ENCODE measurements at places on chromosomes 7 and 10.

- no peak for DNase-seq
These were observed 82.9 kb downstream of the MAD1L1 start for GRCh38 chr7:2149672-2150444.

DNA sequence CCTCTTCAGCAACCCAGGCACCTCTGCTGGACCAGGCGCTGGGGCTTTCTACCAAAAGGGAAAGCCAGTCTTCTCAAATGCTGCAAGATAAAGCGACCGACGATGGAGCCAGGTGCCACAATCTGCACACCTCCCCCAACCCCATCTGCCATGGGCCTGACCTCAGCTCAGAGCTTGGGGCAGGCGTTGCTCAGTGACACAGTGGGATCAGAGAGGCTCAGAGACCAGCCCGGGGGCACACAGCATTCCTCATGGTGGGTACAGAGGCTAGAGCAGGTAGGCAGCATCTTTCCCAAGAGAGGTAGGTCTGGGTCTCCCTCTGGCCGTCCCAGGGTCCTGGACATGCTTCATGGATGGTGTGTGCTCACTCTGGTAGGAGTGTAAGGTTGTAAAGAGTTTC lies 56.3 kb downstream of the ZMIZ1 start:
- DNase-seq = no peak

DNA sequence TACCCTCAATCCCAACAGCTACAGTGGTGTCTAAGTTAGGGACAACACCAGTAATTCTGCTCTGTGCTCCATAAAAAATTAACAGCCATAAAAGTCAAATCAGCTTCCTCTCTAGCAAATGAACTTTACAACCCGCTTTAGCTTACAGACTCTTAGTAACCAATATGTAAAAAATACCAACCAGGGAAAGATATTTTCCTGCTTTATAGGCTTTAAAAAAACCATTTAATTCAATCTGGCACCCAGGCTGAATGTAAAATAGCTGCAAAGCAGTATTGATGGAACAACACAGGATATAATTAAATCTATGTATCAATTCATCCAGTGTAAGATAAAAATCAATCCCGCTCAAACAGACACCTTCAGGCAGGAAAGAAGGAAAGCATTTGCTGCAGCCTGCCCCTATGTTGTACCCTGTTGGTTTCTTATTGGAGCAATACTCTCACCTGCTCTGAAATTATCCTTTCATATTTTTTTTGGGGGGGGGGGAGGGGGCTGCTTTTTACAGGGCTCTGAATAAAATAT lies 98.6 kb downstream of the NXPH1 start:
- no peak for DNase-seq

DNA sequence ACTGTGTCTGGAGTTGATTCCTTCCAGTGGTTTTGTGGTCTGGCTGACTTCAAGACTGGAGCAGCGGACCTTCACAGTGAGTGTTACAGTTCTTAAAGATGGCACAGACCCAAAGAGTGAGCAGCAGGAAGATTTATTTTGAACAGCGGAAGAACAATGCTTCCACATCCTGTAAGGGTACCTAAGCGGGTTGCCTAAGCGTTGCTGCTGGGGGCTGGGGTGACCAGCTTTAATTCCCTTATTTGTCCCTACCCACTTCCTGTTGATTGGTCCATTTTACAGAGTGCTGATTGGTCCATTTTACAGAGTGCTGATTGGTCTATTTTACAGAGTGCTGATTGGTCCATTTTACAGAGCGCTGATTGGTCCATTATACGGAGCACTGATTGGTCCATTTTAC lies 13.2 kb downstream of the AKR1B15 start:
- DNase-seq = no peak

DNA sequence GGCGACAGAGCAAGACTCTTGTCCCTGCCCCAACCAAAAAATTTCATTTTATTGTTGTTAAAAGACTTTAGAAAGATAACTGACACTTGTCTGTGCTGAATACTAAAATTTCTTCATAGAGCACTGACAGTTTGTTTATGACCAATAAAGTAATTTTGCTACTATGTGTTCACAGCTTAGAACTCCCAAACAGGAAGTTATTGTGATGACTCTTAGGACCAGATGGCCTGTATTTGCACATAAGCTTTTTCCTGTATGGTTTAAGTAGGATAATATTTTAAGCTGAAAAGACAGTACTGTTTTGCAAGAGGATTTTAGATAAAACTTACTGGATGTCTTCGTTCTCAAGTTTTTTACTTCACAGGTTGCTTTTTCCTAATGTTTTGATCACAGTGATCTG lies 80.7 kb downstream of the MMRN2 start:
- no peak for DNase-seq

DNA sequence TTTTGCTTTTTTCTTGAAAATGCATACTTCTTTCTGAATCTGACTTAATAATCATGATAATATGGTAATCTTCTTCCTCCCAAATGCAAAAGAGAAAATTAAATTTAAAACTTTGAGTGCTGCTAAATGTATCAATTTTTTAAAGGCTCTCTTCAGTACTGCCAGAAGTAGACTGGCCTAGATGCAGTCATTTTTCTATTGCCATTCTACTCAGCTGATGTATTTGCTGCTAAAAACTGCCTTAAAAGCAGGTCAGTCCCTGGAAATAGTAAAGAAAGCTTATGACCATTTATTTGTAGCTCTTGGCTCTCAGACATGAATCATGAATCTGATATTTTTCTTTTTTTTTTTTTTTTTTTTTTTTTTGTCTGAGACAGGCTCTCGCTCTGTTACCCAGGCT lies 28.5 kb downstream of the NAPEPLD start:
- DNase-seq = no peak

DNA sequence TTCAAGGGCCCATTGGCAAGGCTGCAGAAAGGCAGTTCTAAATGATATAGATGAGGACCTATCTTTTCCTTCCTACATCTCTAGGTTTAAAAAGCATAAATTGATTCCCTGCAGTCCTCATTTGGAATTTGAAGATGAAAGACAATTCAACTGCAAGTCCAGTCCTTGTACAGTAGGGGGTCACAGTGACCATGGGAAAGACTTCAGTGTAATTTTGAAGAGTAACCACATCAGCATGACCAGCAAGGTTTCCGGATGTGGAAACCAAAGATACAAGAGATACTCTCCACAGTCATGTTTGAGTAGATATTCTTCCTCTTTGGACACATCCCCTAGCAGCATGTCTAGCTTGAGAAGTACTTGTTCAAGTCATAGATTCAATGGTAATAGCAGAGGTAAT lies 539.3 kb upstream of the TEX47 start:
- no peak for DNase-seq

DNA sequence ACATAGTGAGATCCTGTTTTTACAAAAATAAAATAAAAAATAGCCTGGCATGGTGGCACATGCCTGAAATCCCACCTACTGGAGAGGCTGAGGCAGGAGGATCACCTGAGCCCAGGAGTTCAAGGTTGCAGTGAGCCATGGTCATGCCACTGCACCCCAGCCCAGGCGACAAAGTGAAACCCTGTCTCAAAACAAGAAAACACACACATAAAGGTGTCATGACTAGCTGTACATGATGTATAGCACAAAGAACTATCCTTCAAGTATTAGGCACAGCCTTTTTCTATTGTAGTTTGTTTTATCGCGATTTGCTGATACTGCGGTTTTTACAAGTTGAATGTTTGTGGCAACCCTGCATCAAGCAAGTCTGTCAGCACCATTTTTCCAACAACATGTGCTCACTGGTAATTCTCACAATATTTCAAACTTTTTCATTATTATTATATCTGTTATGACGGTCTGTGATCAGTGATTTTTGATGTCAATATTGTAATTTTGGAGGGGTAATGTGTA lies 11.5 kb upstream of the SNX13 start:
- no peak for DNase-seq

DNA sequence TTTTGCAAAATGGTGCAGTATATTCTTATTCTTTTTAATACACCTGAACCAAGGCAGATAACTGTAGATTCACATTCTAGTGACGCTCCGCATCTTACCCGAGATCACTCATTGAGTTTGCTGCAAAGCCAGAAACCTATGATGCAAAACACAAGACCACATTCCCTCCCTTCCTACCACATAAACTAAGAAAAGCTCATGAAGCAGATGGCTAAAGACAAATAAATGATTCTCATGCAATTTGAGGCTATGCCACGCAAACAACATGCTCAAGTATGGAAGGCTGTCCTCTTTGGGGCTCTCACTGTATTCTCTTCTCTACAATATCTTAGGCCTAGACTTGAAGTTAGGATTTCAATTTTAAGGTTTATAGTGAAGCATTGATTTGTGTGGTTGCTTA lies 95.0 kb upstream of the BMPER start:
- DNase-seq = no peak

GRCh38 chr7:147539685-147540084 lies 1050.9 kb upstream of the C7orf33 start:
- no peak for DNase-seq

GRCh38 chr7:29306319-29306991 lies 111.9 kb downstream of the CHN2 start:
- DNase-seq = no peak

- no peak for DNase-seq
These were observed 155.4 kb downstream of the TWIST1 start for GRCh38 chr7:18962031-18962430.

DNA sequence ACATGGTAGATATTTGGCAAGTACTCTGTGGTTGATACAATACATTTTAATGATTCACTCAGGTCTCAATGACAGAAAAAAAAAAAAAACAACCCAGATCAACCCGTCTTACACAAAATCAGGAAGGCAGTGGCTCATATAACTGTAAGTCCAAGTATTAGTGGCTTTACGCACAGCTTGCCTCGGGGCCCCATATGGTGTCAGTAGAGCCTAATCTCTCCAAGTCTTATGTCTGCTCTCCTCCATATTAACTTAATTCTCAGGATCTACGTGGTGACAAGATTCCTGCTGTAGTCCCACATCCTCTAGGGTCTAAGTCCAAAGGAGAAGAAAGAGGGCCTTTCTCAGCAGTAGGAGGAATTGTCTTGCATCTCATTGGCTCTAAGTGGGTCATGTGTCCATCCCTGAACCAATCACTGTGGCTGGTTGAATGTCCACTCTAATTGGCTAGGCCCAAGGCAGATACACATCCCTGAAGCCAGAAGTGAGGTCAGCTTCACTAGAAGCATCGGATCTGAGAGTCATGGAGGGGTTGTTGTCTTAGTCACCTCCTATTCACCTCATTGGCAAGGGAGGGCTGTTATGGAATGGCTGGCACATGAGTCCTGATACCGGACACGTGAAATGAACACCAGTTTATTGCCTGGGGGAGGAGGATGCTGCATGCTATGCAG lies 20.5 kb upstream of the PLPP4 start:
- no peak for DNase-seq

DNA sequence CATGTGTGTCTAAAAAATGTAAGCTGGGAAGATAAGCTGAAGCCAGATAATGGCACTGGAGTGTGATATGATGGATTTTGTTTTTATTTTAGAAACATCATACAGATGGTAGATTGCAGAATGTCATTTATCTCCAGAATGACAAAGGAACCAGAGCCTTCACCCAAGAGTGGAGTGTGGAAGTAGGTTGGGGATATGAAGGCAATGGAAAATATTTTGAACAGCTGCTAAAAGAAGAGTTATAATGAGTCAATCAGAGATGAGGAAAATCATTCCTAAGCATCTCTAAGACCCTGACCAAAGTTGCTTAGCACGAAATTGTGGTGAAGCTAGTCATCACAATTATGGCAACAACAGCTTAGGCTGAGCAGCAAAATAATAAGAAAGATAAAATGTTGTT lies 39.8 kb upstream of the POM121L12 start:
- DNase-seq = no peak

- no peak for DNase-seq
These were observed 649.0 kb upstream of the ANKRD30A start for GRCh38 chr10:36476399-36476798.

GRCh38 chr10:84497978-84498377 lies 169.6 kb downstream of the CCSER2 start:
- DNase-seq = no peak

DNA sequence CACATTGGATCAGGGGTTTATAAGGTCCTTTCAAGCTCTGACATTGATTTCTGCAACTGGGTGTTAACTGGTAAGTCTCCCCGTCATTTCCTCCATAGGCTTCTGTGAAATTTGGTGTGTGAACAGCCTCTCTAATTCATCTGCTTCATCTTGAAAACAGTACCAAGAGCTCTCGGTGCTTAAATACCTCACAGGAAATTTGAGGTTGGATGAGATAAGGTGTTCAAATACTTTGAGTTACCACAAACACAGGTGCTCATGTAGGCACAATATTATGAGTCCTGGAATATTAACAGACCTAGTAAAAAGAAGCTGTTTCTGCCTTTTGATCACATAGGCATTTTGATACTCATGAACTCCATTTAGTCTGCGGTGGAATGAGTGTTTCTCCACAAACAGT lies 85.2 kb downstream of the RTKN2 start:
- DNase-seq = no peak

DNA sequence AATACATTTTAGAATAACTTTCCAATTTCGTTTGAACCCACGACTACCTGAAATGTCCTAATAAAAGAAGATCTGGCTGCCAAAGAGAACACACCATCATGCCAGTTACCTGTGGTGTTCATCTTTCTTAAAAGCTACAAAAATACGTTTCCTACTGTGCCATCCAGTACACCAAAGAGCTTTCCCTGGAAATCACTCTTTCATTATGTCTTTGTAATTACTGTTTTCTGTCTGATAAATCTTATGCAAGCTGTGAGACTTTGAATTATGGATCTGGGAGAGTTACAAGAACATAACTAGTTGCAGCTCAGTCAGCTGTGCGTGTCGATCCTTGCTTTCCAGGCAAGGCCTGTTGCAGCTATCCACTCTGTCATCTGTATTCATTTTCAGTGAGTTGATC lies 12.5 kb upstream of the POM121L12 start:
- no peak for DNase-seq

- DNase-seq = no peak
These were observed 115.2 kb downstream of the EBF3 start for GRCh38 chr10:129848696-129849451.

GRCh38 chr7:12211711-12212485 lies 804 bp downstream of the TMEM106B start:
- no peak for DNase-seq

DNA sequence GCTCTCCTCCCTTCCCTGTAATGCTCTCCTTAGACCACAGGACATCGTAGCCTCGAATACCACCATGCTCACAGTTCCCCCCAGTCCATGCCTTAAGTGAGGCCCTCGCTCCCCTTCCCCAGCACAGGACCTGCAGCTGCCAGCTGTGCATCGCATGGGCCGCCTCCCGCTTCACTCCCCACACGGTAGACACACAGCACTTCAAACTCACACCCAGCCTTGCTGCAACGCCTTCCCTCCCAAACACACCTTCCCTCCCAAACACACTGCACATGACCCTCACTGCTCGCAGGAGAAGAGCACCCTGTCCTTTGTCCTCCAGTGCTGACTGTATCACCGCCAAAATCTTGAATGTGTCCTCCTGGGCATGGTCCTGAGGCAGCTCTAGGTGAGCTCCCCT lies 42.6 kb downstream of the COBL start:
- DNase-seq = no peak

GRCh38 chr7:135905858-135906257 lies 71.3 kb downstream of the MTPN start:
- no peak for DNase-seq

- no peak for DNase-seq
These were observed 156.9 kb upstream of the PCBD1 start for GRCh38 chr10:71045204-71045809.

- no peak for DNase-seq
These were observed 13.4 kb downstream of the SHH start for GRCh38 chr7:155798673-155799439.

All from activated T-helper 9 cell treated with anti-CD3 and anti-CD28 coated beads, Interleukin-2, amount 50 U/mL, for 16 hours (primary cell).